ENCODE measurements at places on chromosomes 4 and X.

DNA sequence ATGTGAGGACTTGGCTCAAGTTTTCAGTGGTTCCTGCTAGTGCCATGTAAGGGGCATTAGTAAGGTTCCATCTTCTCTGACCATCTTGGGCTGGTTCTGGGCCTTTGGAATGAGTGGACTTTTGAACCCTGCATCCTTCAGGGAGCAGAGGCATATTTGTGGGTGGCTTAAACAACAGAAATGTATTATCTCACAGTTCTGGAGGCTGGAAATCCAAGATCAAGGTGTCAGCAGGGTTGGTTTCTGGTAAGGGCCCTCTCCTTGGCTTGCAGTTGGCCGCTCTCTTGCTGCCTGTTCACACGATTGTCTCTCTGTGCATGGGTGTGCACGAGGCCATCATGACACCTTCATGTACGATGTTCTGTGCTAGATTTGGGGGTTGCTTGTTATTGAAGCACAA, 21.3 kb downstream of the CCKAR start:
- no peak for DNase-seq

DNA sequence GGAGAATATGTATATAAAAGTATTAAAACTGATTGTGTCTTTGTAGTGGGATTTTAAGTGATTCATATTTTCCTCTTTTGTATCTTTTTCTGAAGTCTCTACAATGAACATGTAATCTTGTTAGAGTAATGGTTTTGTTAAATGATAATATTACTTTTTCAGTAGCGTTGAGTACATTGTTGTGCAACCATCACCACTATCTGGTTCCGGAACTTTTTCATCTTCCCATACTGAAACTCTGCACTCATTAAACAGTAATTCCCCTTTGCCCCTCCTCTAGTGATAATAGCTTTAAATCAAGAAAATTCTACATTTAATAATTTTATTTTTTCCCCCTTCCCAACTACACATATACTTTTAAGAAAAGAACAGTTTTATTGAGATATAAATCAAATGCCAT, 23.3 kb downstream of the SHROOM3 start:
- no peak for DNase-seq

- no peak for DNase-seq
Measured at GRCh38 chr4:82467471-82467870, 37.1 kb downstream of the ENOPH1 start.

- DNase-seq: no peak
Measured at GRCh38 chrX:106933538-106933961, 13.3 kb downstream of the CLDN2 start.

DNA sequence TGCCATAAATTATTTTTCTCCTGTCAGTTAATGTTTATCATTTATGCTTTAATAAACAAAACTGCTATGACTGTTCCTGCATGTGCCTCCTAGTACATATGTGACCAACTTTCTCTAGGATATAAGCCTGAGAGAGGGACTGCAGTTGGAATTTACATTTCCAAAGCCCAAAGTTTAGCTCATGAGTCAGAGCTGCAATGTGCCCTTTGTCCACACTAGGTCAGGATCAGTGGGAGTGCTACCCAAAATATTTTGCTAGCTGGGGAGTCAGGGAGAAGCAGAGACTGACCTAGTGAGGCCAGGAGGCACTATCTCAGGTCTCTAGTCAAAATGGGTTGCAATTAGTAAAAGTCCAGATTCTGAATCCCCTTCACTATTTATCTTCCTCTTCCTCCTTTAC, 92.7 kb downstream of the AR start:
- no peak for DNase-seq

GRCh38 chr4:114727461-114727860, 128.9 kb downstream of the UGT8 start:
- no peak for DNase-seq

DNA sequence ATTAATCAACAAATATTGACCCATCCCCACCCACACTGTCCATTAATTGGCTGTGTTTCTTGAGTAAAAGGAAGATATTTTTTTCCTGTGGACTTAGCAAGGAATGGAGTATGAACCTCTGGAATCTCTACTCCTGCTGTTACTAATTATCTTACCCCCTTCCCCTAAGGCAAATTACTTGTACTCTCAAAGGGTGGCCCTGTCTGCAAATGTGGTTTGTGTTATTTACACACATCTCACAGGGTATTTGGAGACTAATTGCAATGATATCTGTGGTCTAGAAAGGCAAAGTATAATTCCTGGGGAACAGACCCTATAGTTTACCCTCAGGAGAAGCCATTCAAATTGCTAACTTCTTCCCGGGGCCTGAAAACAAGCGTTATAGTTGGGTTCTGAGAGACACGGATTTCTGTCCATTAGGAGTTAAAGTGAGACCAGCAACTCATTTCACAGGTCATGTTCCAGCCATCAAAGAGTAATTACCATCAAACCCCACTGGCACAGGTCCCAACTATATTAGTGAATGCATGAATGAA, 133.0 kb upstream of the RASGEF1B start:
- DNase-seq: no peak

GRCh38 chr4:99404595-99405287, 30.4 kb downstream of the ADH7 start:
- no peak for DNase-seq

GRCh38 chr4:81146466-81146865, 68.6 kb downstream of the PRKG2 start:
- DNase-seq: no peak

DNA sequence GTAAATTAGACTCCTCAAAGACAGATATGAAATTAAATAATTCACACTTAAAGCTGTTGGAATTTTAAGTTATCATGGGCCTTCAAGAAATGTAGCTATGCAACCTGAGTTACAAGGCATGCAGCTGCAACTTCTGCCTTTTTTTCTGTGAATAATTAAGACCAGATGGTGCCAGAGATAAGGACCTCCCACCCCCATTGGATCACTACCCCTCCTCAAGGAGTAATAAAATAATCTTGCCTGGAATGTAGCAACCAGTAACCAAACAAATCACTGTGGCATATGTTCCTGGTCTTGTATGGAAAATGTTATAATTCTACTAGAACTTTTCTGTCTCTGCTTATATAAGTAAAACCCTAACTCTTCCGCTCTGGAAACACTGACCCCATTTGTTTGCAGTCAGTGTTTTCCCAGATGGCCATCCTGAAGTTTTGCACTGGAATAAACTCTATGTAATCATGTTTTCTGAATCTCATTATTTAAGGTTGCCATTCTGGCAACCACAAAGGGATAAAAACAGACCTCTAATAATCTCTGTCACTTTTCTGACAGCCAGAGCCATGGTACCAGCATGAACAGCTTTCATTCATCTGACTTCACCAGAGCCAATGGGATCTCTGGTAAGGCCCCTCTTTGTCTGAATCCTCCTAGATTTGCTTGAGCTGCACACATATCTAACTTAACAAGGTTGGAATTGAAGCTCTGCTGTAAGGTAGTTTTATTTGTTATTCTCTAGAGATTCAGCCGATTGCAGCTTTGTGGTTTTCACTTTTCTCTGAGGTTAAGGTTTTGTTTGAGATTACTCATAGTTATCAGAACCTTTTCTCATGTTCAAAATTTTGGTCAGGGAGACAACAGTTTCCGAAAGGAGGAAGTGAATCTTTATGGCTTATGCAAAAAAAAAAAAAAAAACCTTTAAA, 274.6 kb downstream of the NAF1 start:
- no peak for DNase-seq

DNA sequence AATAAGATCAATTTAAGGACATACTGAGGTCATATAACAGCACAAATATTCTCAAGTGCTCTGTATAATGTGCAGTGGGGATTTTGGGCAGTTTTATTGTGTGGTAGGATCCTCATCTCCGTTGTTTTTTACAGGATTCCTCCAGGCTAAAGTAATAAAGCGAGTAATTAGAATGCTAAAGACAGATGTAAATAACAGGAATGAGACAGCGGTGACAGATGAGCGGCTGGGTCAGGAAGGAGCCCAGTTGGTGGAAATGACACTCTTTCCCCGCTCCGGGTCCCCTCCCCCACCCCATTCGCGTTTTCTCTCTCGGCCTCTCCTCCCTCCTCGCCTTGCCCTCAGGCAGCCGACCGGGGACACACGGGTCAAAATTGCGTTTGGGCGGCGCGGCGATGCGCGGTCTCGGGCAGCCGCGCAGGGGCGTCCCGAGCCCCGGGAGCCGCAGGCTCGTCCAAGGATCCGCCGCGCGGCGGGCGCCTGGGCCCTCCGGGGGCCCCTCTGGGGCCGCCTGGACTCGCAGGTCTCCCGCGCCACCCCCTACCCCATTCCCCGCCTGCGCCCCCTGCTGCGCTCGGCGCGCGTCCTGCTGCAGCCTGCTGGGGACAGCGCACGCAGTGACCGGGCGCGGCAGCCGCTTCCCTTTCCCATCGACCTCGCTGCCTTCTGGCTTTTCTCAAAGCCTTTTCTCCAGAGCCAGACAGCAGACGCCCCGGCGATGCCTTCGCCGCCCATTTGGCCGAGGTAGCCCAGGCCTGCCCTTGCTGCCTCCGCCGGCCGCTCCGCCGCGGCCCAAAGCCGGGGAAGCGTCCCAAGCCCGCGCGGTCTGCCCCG, 16.2 kb downstream of the POU4F2 start:
- no peak for DNase-seq

GRCh38 chrX:130186651-130187050, 14.9 kb downstream of the RAB33A start:
- DNase-seq: no peak

GRCh38 chr4:10192331-10192730, 75.7 kb upstream of the WDR1 start:
- no peak for DNase-seq

DNA sequence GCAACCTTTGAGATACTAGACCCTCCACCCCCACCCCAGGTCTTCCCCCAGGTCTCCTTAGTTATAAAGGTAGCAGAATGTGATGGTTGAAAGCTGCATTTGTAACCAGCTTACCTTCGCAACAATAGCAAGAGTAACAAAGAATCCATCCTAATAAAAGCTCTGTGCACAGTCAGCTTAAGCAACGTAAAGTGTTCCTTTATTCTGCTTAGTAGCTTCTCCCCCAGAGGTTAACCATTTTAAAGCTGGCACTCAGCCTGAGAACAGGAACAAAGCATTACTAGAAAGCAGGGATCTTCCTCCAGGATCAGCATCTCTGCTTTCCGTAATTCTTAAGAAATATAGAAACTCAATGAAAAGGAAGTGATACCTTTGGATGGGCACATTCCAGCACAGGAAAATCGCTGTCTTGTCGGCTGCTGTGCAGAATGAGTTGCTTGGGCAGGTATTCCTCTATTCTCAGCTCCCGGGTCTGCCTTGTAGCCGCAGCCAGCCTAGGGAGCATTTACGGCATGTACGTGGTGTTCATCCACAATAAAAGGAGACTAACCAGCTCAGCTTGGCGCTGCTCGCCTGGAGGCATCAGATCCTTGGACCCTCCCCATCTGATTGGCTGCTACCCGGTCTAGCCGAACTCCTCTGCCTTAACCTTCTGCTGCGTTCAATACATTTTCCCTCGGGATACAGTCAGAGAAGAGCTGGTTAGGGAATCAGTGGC, 113.0 kb upstream of the TLR3 start:
- DNase-seq: no peak

- no peak for DNase-seq
Measured at GRCh38 chrX:118824173-118824730, 628 bp downstream of the ZCCHC12 start.

- DNase-seq: no peak
Measured at GRCh38 chr4:12724510-12724909, 759.6 kb downstream of the RAB28 start.

DNA sequence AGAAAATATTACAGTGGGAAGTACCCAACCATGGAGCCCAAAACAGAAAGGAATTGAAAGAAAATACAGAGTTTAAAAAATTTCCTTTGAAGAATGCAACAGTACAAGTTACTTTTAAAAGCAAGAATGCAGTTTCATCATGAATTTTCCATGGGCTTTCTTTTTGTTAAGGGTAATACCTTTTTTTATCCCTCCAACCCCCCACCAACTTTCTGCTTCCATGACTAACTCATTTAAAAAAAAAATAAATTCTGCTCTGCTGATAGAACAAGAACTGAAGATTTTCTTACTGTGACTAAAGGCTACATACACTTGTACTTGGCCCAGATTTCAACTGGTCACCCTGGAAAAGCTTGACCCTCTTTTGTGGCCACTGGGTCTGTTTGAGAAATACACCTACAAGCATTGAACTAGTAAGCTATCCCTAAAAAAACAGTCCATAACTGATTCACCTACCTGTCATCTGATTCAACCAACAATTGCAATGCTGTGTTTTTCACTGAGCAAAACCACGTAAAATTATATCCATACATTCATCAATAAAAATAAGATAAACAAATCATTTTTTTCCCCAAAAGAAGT, 214.2 kb downstream of the NSUN7 start:
- no peak for DNase-seq

- DNase-seq: no peak
Measured at GRCh38 chr4:175282407-175282806, 364.2 kb downstream of the ADAM29 start.

DNA sequence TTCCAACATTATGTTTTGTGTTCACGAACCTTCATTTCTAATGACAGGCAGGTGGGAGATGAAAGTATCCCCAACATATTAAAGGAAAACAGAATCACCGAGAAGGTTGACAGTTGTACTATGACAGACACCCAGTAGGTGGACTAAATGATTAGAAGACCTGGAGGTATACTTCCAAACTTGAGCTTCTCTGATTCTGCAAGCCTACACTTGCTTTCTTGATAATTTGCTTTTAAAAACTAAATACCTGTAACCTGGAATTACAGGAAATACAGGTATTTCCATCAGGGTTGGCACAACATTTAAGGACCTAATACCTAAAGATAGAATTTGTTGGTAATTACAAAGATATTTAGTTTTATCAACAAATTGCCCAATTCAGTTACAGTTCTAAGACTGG, 43.4 kb downstream of the C4orf51 start:
- DNase-seq: no peak

- DNase-seq: no peak
Measured at GRCh38 chrX:2756548-2756947, 4.7 kb downstream of the XG start.

- DNase-seq: no peak
Measured at GRCh38 chrX:54597728-54598127, 67.7 kb downstream of the GNL3L start.

GRCh38 chr4:77284036-77284435, 127.0 kb downstream of the CCNG2 start:
- no peak for DNase-seq

DNA sequence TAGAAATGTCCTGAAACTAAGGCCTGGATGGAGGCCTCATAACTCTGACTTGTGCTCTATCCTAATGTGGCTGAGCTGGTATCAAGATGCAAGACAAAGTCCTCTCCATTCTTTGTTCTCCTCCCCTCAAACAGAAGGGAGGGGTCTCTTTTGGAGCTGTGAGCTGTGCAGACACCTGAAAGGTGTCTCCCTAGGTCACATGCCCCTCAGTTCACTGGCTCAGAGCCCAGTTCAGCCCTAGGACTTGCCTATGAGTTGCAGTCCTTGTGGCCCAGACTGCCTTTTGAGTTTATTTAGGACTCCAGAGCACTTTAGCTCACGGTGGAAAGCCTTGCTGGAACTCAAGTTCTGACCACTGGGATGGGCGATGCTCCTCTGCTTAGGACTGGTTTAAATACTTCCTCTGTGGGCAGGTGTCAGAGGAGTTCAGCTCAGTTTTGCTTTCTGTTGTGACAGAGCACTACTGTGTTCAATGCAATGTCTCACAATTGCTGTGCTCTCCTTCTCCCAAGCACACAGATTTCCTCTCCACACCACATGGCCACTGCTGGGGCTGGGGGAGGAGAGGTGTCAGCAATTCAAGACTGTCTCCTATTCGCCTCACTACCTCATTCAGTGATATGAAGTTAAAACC, 84.8 kb upstream of the ZNF827 start:
- no peak for DNase-seq

GRCh38 chr4:129146639-129147038, 50.7 kb downstream of the C4orf33 start:
- DNase-seq: no peak

GRCh38 chr4:181331214-181331613, 912.0 kb upstream of the TENM3 start:
- no peak for DNase-seq
